ENCODE measurements at places on chromosomes 7 and 10. TPM values are rescaled to one million over a fixed set of nuclear protein-coding genes. Genes with fewer than 3 reads are reported as not detected.

GRCh38 chr10:89741126-89741762 lies 39.9 kb downstream of the KIF20B start:
- H3K4me3 ChIP-seq, result no peak overlapping the region
- no peak for DNase-seq
- H3K36me3 ChIP-seq, result peaks cover 7% of the 10 kb centered on the region
- no peaks in the 10 kb centered on the region for H3K27me3 ChIP-seq
- H3K27ac ChIP-seq, result no peak overlapping the region

DNA sequence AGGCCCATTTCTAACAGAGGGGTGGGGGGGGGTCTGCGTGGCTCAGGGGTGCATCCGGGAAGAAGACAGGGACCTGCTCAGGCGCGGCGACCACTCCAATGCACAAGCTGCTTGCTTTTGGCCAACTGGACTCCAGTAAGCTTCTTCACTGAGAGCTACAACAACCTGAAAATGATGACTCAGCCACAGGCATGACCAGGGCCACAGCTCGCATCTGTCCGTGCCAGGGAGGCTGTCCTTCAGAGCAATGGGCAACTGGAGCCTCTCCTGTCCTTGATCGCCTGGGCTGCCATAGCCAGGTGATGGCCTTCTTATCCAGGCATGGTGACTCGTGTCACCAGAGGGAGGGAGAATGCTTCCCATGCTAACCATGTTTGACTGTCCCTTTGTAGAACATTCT lies 81.6 kb upstream of the RNF32 start:
- no peak for DNase-seq
- H3K4me1 ChIP-seq, result no peaks in the 10 kb centered on the region
- no peaks in the 10 kb centered on the region for H3K36me3 ChIP-seq
- H3K4me3 ChIP-seq, result no peak overlapping the region

DNA sequence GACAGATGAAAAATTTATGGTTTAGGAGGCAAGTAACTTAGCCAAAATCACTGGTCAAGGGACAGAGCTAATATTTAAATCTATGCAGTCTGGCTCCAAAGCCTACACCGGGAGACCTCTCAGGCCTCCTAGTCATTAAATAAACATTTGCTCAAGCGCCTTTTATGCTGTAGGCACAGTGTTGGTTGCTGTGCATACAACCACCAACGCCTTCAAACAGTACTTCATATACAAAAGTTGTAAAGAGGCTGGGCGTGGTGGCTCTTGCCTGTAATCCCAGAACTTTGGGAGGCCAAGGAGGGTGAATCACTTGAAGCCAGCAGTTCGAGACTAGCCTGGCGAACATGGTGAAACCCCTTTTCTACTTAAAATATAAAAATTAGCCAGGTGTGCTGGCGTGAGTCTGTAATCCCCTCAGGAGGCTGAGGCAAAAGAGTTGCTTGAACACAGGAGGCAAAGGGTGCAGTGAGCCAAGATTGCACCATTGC lies 159.8 kb downstream of the MAGI2 start:
- no peak overlapping the region for H3K4me3 ChIP-seq
- H3K27me3 ChIP-seq, result no peaks in the 10 kb centered on the region
- H3K4me1 ChIP-seq, result no peaks in the 10 kb centered on the region
- H3K27ac ChIP-seq, result no peak overlapping the region
- peak; percentile 2 for DNase-seq

- peaks cover 30% of the 10 kb centered on the region for H3K36me3 ChIP-seq
- peaks cover 19% of the 10 kb centered on the region for H3K27me3 ChIP-seq
- H3K27ac ChIP-seq, result no peak overlapping the region
- H3K4me3 ChIP-seq, result no peak overlapping the region
These were observed 1.3 kb downstream of the PGAM2 start for GRCh38 chr7:44063894-44064651.

DNA sequence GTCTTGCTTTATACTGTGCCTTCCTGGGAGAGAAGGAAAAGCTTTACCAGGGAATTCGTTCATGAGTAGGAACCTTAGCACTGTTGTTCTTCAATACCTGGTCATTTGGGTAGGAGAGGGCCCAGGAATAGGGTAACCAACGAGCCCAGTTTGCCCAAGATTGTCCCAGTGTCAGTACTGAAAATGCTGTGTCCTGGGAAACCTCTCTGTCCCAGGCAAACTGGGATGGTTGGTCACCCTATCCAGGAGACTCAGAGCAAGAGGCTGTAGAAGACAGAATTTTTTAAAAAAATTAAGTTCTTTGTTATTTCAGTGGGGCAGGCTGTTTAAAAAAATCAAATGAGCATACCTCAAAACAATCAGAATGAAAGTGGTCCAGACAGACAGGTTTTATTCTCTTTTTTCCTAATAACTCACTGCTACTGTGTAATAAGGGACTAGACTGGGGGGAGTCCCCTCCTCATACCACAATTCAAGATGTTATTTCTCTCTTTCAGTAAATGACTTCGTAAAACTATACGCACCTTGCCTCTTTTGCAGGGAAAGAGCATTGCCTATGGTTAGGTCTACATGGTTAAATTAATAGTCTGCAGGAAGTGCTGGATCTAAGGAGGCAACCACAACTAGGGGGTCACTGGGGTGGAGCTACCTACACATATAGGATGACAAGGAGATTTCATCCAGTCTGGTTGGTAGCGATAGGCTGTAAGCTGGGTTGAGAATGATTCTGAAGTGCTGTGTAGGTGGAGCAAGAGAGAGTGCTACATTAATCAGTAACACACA lies 41.1 kb upstream of the FAM133B start:
- peaks cover 10% of the 10 kb centered on the region for H3K36me3 ChIP-seq
- peaks cover 18% of the 10 kb centered on the region for H3K4me1 ChIP-seq
- DNase-seq, result no peak
- H3K27ac ChIP-seq, result no peak overlapping the region

- H3K4me3 ChIP-seq, result no peak overlapping the region
- H3K27ac ChIP-seq, result no peak overlapping the region
- peaks cover 5% of the 10 kb centered on the region for H3K27me3 ChIP-seq
- DNase-seq, result no peak
- H3K36me3 ChIP-seq, result no peaks in the 10 kb centered on the region
- no peaks in the 10 kb centered on the region for H3K4me1 ChIP-seq
These were observed 31.7 kb downstream of the GALNTL5 start for GRCh38 chr7:151987748-151988529.

GRCh38 chr10:72639441-72639873 lies 13.6 kb upstream of the MICU1 start:
- H3K36me3 ChIP-seq, result no peaks in the 10 kb centered on the region
- no peak overlapping the region for H3K4me3 ChIP-seq
- peak overlapping the region; percentile 61 for H3K27ac ChIP-seq
- DNase-seq, result no peak
- H3K27me3 ChIP-seq, result no peaks in the 10 kb centered on the region

DNA sequence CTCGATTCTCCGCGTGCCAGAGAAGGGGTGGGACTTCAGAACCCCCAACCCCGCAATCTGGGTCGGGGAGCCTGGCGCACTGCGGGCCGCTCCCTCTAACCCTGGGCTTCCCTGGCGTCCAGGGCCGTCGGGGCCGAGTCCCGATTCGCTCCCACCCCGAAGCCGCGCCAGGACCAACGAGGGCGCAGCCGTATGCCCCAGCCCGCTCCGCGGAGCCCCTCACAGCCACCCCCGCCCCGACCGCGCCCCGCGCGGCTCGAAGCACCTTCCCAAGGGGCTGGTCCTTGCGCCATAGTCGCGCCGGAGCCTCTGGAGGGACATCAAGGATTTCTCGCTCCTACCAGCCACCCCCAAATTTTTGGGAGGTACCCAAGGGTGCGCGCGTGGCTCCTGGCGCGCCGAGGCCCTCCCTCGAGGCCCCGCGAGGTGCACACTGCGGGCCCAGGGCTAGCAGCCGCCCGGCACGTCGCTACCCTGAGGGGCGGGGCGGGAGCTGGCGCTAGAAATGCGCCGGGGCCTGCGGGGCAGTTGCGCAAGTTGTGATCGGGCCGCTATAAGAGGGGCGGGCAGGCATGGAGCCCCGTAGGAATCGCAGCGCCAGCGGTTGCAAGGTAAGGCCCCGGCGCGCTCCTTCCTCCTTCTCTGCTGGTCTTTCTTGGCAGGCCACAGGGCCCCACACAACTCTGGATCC lies at the start of gene LEP:
Gene LEP, plus strand, starts transcription at position 583 of the 691 bp plus-strand sequence. CDS start 10,741 bp downstream, outside the sequence.
- H3K27ac ChIP-seq, result no peak within 1 kb of the TSS
- H3K4me1 ChIP-seq, result no peaks in the 10 kb centered on the region
- H3K36me3 ChIP-seq, result no peaks in the 10 kb centered on the region
- DNase-seq, result no peak
- peaks cover 54% of the 10 kb centered on the region for H3K27me3 ChIP-seq

DNA sequence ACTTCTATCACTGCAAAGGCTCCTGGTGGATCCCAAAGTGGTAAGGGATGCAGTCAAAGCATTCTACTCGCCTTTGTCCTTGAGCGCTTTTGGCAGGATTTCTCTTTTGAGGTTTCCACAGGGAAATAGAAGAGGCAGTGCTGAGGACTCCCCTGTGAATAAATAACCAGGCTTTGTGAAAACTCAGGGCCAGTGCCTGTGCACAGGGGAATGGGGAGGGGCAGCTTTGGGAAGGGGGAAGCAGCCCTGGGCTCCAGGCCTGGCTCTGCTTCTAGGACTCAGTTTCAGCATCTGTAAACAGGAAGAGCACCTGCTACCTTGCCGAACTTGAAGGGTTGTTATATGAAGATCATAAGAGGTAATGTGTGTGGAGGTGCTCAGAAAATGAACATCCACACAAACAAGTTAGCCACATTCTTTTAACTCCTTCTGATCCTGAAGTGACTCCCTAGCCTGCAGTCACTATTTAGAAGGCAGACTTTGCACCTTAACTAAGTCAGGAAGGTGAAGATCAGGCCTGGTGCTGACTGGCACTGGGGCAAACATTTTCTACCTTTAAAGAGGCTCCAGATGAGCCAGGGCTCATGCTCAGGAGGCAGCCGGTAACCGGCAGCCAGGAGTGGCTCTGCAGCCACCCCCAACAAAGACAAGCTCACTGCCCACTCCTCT lies 22.5 kb upstream of the MMP21 start:
- H3K27ac ChIP-seq, result no peak overlapping the region
- H3K27me3 ChIP-seq, result no peaks in the 10 kb centered on the region
- no peak overlapping the region for H3K4me3 ChIP-seq
- no peak for DNase-seq
- H3K4me1 ChIP-seq, result no peaks in the 10 kb centered on the region

GRCh38 chr7:20235288-20235687 lies 18.1 kb upstream of the MACC1 start:
- H3K27me3 ChIP-seq, result no peaks in the 10 kb centered on the region
- H3K4me3 ChIP-seq, result no peak overlapping the region
- DNase-seq, result peak; percentile 76
- H3K4me1 ChIP-seq, result no peaks in the 10 kb centered on the region
- H3K27ac ChIP-seq, result peak overlapping the region; percentile 22

GRCh38 chr7:1535701-1536454 lies 5.4 kb downstream of the MAFK start:
- peak; percentile 74 for DNase-seq
- peak overlapping the region; percentile 86 for H3K27ac ChIP-seq
- H3K4me1 ChIP-seq, result peaks cover 48% of the 10 kb centered on the region
- H3K4me3 ChIP-seq, result no peak overlapping the region
- no peaks in the 10 kb centered on the region for H3K27me3 ChIP-seq

GRCh38 chr7:25122373-25122772 lies 2.7 kb downstream of the CYCS start:
- peaks cover 25% of the 10 kb centered on the region for H3K36me3 ChIP-seq
- no peaks in the 10 kb centered on the region for H3K27me3 ChIP-seq

DNA sequence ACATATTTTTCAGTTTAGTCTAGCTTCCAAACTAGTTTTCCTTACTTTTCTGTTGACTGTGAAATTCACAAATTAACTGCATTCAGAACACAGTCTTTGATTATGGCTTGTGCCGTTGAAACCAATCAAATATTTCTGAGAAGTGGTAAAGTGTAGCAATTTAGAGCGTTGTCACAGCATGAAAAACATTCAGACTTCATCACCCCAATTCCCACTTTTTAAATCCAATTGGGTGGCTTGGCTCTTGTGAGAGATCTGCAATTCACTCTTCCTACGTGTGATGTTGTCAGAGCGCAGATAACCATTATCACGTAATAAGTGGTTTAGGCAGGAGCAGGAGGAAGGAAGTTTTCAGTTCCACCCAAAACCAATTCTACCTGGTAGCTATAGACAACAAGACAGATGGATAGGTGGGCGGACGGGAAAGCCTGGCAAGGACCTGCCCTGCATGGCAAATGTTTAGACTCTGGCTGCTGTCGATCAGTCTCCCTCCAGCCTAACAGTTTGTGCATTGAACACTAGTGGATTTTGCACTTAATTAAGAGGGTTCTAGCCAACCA lies 8.9 kb downstream of the COBL start:
- peaks cover 14% of the 10 kb centered on the region for H3K4me1 ChIP-seq
- no peak overlapping the region for H3K4me3 ChIP-seq
- no peaks in the 10 kb centered on the region for H3K27me3 ChIP-seq
- H3K36me3 ChIP-seq, result no peaks in the 10 kb centered on the region
- DNase-seq, result no peak

The PRTFDC1 gene
- 34.3 TPM for polyA plus RNA-seq

The ZNF804B gene
- 0.04 TPM for polyA plus RNA-seq

The PRSS37 gene
- 0.34 TPM for polyA plus RNA-seq

The H2BK1 gene
- polyA plus RNA-seq, result not detected

The MLXIPL gene
- polyA plus RNA-seq, result 195 TPM

The HTRA1 gene
- polyA plus RNA-seq, result 69.8 TPM
